ENCODE measurements at places on chromosomes 13 and 19.

DNA sequence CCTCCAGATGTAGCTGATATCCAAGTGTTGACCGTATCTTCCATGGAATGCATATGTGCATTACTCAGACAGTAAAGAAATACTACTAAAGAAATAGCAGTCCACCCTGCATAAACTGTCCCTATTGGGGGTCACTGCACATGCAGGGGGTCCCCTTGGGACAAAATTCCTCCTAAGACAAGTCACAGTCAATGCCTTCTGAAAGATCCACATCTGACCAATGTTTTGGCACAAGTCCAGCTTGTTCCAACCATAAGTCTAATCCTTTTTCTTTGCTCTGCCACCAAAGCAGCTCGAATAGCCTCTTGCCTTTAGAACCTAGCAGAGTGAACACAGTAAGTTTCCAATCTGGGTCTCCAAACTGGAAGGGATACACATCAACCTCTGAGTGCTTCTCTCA lies 87.9 kb downstream of the DIAPH3 start:
- DNase-seq = no peak

DNA sequence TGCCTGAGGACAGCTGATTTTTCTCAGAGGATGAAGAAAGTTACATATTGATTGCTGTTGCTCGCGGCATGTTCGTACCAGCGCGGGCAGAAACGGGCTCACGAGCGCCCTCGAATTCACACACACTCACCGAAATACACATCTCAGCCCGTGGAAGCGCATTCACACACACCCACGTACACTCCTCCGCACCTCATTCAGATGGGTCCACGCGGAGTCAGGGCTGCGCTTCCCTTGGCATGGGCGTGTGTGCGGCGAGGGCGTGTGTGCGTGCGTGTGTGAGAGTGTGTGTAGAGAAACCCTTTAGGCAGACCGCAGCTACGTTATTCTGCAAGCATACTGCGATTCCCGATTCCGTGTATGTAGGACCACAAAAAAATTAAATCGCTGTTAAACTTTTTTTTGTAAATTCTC lies 2.1 kb upstream of the PCDH17 start:
- peak; percentile 15 for DNase-seq

GRCh38 chr13:73596382-73596781 lies 537.6 kb downstream of the KLF5 start:
- DNase-seq = no peak

DNA sequence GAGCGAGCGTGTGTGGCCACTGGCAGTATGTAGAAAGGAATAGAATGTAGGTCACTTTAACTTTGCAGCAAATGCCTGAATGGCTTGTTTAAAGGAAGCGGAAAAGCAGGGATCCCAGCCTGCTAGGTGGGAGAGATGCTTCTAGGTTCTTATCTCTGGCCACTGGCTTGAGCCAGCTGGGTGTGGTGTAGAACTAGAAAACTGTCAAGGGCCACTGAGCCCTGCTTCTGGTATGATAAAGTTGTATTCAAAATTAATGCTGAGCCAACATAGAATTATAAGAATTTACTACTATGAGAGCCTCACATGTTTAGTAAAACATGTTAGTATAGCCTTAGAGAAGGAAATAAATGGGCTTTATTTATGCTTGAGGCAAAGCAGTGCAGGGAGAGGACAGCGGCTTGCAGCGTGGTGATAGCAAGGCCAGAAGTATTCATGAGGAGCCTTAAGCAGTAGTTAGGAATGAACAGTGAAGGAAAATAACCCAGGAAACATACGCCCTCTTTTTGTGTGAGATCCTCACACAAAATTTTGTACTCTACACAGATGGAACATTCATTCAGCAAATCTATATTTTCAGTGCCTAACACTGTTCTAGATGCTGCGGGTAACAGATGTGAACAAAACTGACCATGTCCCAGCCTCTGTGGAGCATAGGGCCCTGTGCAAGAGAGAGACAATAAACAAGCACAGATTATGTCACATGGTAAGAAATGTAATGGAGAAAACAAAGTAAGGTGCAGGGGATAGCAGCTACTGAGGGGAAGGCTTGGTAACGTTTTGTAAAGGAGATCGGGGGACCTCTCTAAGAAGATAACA lies 863.2 kb downstream of the DIAPH3 start:
- no peak for DNase-seq

GRCh38 chr13:23321535-23322241 lies 111.8 kb downstream of the SACS start:
- DNase-seq = no peak

GRCh38 chr19:3958836-3959765 lies 11.8 kb downstream of the DAPK3 start:
- DNase-seq = no peak

GRCh38 chr19:7326105-7326877 lies 22.4 kb upstream of the ARHGEF18 start:
- DNase-seq = no peak

GRCh38 chr13:19984430-19985218 lies 26.1 kb downstream of the ZMYM2 start:
- no peak for DNase-seq

Data from activated T-cell treated with anti-CD3 and anti-CD28 coated beads, Interleukin-2, amount 50 U/mL, for 1 hour (primary cell).